ENCODE measurements at places on chromosomes 5 and 9.

DNA sequence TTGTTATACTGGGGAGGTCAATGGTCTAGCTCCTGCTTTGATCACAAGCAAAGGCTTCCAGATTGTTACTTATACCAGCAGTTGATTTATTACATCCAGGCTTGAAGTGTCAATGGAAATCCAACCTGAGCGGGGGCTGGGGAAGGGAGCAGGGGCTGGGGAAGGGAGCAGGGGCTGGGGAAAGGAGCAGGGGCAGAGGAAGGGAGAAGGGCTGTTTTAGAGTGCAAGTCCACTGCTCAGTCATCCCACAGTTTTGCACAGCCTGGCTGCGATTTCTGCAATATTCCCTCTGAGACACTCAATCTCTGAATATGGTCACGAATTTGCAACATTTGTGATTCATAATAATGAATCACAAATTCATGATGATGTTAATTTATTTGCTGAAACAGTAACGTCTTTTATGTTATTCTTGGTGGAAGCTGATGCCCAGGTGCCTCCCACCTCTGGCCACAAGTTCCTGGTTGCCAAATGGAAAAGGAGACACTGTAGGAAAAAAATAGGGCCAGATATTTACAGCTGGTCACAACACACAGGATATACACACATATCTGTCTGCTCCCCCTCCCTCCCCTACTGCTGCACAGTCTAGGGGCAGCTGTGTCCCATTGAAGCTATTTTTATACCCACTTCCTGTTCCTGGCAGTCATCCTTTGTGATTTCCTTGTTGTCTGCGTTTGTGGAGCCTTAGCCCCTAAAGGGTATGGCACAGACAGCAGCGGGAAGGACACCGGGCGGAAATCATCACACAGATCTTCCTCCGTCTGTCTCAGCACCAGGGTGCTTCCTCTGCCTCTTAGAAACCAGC is 325.1 kb downstream of the GADD45G start:
- no peak for DNase-seq

DNA sequence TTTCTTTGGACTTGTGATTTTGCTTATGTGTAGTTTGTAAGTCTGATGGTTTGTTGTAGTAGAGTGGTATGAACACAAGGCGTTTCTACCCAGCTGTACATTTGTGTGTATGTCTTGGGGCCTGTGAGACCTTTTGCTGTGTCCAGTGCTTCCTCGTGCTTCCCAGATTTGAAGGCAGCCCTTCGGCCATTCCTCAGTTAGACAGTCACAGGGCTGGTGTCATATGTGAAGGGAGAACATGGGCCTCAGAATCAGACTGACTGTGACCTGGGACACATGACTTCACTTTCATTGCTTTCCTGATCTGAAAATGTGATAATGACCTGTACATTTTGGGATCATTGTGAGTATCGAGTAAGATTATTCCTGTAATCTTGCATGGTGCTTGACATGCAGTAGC is 140.0 kb downstream of the TRIO start:
- DNase-seq: no peak

GRCh38 chr9:107177243-107177839 is 105.7 kb upstream of the RAD23B start:
- no peak for DNase-seq

DNA sequence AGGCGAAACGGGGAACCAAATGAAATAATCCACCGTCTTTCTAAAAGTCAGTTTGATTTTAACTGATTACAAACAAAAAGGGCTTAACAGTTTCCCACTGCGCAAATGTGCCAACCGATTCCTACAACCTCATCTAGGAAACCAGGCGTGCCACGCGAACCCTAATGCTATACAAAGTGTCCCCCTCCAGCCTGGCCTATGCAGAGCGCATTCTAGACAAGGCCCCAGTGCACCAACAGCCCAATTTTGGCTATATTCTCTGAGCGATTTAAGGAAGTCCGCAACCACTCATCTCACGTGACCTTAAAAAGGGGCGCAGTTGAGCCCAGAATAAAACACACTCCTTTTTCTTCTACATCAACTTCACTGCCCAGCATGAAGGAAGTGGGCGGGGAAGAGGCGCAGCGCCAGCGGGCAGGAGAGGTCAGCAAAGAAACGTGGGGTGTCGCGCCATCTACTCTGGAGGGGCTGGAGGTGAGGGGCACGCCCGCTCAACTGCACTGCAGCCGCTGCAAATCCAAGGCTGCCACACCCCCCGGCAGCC is 779 bp downstream of the FAM13B start:
- DNase-seq: peak; percentile 82

GRCh38 chr5:112267231-112267630 is 151.8 kb downstream of the EPB41L4A start:
- DNase-seq: no peak
